GM13976 (cell line): ENCODE measurements at places on chromosomes 2 and 18.

GRCh38 chr2:135885709-135886108, 9.5 kb upstream of the MCM6 start:
- DNase-seq, result no peak

- peak; percentile 23 for DNase-seq
These were observed 2.2 kb downstream of the CBLN2 start for GRCh38 chr18:72541871-72542332.

DNA sequence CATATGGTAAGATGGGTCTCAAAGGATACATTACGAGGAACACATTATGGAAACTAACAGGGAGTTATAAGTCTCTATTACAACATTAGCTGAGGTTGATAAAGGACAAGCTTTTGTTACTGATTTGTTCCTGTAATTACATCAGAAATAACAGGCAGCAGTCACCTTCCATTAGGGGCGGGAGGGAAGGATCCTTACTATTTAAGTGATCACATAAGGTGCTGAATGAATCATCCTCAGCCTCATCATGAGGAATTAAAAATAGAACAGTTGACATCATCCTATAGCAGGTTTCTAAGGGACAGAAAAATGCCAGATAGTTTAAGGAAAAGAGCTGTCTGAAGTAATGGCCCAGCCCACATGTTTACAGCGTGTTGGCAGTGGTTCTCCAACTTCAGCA, 86.9 kb upstream of the MGAT5 start:
- no peak for DNase-seq

DNA sequence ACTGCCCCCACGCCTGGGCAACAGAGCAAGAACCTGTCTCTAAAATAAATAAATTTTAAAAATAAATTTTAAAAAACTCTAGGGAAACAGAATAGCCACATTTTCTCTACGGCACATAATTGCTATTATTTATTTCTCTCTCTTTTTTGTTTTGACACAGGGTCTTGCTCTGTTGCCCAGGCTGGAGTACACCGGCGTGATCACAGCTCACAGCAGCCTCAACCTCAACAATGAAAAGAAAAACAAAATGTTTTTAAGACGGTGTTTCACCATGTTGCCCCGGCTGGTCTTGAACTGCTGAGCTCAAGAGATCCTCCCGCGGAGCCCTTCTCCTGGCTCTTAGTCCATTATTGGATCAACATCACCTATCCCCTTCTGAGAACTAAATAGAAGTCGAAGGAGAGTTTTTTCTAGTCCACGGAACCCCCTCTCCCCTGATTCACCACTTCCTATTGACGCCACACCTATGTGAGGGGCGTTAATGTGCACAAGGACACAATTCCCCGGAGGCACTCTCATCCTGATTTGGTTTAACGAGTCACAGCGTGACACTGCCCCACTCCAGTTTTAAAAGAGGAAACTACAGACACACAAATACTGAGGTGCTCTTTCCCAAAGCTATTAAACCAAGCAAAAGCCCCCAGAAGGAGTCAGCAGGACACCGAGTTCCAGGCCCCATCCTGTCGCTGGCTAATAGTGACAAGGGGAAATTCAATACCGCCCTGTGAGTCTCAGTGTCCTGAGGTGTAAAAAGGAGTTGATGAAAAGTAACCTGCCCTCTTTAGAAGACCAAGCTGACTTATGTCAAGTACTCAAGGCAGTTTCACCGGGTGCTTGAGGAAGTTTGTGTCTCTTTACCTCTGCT, 1.1 kb downstream of the NPC1 start:
- peak; percentile 35 for DNase-seq

DNA sequence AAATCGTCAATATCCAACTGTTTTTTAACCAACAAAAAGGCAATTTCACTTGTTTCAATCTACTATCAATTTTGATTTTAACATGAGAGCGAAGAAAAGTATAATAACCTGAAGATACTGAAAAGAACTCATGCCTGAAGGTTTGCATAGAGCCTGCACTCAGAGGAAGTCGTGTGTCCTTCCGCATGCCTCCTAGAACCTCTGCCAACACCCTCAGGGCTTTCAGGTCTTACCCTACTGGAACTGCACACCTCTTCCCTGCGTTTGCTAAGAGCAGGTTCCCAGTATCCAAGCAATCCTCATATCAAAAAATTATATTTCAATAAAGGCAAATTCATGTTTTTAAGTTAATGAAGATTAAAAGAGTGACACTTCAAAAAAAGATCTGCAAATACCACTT, 74.7 kb downstream of the PIAS2 start:
- DNase-seq, result no peak

- no peak for DNase-seq
These were observed 100.0 kb upstream of the CDCA7 start for GRCh38 chr2:173254659-173255058.

DNA sequence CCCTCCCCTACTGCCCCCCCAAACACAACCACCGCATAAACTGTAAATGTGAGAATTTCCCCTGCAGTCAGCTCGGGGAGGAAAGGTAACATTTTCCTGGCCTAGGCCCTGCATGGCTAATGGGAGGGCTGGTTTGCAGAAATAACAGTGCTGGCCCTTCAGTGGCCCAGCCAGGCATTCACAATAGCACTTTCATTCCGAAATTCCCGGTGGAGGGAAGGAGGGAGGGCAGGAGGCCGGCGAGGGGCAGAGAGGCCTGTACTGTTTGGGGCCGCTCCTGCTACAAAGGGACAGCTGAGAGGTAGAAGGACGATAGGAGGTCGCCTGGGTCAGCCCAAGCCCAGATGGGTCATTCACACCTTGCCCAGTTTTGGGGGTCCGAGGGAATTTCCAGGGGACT, 11.3 kb downstream of the CYP26B1 start:
- no peak for DNase-seq

GRCh38 chr2:234793212-234793785, 158.5 kb upstream of the SH3BP4 start:
- DNase-seq, result no peak
